Stimulated activated CD8-positive, alpha-beta memory T cell treated with anti-CD3 and anti-CD28 coated beads, Interleukin-4, amount 100 ng/mL, for 1 hour (primary cell): ENCODE measurements at places on chromosomes 4 and X.

DNA sequence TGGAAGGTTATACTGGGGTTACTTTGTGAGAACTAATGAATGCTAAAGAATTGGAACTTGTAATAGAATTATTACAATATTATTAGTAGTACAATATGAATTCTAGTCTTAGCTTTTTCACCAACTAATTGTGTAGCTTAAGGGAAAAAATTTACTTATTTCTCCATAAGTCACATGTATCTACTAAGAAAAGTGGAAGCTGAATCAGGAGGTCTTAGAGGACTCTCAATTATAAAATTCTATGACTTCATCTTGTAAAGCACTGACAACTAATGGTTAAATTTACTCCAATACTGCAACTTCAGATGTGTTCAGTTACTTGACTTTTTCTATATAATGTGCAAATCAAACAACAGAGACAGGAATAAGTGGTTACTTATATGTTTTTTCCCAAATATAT, 899 bp upstream of the TMPRSS11D start:
- no peak for DNase-seq

DNA sequence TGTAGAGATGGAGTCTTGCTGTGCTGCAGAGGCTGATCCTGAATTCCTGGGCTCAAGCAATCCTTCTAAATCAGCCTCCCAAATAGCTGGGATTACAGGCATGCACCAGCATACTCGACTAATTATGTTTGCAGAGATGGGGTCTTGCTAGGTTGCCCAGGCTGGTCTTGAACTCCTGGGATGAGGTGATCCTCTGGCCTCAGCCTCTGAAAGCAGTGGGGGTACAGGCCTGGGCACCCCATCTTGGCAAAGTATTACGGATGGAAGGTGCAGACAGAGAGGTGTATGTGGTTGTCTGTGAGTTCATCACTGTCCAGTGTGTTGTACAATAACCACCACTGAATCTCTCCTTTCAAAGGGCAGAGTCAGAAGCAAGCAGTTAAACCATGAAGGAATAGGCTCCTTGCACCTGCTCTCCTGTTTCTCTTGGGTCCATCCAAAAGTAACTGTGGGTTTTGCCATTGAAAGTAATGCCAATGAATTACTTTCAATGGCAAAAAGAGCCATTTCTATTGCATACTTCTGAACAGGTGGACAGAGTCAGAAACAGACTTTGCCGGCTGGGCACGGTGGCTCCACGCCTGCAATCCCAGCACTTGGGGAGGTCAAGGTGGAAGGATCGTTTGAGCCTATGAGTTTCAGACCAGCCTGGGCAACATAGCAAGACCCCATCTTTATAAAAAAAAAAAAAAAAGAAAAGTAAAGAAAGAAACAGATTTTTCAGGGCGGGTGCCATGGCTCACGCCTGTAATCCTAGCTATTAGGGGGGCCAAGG, 7.0 kb upstream of the AKAP17A start:
- DNase-seq: no peak

GRCh38 chr4:90254357-90254756, 127.2 kb downstream of the CCSER1 start:
- DNase-seq: no peak

- DNase-seq: no peak
Measured at GRCh38 chr4:67575232-67576058, 16.9 kb downstream of the STAP1 start.

- DNase-seq: no peak
Measured at GRCh38 chr4:143313521-143313920, 23.2 kb upstream of the GAB1 start.

DNA sequence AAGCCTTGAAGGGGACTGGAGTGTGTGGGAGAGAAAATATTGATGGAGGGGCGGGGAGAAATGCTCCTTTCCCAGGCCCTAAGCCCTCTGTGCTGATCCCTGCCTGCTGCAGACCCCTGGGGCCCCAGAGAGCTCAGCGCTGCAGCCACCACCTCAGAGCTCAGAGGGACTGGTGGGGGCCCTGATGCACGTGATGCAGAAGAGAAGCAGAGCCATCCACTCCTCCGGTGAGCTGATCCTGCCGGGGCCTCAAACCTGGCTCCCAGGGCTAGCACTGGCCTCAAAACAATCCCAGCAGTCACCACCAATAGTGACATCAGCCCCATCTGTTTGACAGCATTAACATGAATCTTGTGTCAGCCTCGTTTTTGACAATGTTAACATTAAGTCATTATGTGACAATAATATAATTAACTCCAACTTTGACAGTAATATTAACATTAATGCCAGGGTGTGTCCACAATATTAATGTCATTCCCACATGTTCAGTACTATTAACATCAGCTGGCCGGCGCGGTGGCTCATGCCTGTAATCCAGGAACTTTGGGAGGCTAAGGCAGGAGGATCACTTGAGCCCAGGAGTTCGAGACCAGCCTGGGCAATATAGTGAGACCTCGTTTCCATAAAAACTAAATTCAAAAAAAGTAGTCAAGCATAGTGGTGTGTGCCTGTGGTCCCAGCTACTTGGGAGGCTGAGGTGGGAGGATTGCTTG, 5.8 kb downstream of the WAS start:
- no peak for DNase-seq

- DNase-seq: no peak
Measured at GRCh38 chrX:129750971-129751370, 12.2 kb downstream of the XPNPEP2 start.

GRCh38 chr4:127759228-127759820, 22.8 kb upstream of the HSPA4L start:
- no peak for DNase-seq

DNA sequence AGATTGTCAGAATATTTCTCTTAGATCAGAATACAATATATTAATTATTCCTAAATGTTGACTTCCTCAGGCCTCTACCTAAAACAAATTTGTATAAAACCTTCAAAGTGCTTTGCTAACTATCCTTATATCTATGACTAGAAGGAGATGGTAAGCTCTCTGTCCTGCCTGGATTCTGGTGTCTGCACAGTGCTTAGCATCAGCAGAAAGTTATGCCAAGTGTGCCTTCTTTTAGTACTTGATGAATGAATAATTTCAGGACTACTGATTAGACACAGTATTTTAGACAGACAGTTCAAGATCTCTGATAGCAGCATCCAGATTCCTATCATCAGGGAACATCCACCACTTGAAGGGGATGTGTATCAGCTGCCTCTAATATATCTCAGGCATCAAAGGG, 242.4 kb upstream of the TLL1 start:
- no peak for DNase-seq

GRCh38 chr4:183321516-183321915, 710 bp downstream of the CLDN24 start:
- no peak for DNase-seq

DNA sequence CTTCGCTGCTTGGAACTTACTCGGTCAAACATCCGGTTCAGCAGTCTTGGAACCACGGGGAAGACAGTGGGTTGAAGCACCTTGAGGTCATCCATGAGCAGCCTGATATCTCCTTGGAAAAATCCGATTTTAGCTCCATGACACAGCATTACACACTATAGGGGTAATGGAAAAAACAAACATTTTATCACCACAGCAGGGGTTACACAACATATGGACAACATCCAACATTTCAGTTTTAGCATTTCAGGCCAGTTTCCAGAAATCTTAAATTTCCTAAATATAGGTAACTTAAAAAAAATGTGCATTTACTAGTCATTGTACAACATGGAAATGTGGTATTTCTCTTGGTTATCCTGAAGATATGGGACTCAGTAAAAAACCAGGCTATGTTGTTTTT, 34.4 kb upstream of the CENPU start:
- no peak for DNase-seq

GRCh38 chr4:94240384-94240783, 32.7 kb downstream of the SMARCAD1 start:
- DNase-seq: no peak

DNA sequence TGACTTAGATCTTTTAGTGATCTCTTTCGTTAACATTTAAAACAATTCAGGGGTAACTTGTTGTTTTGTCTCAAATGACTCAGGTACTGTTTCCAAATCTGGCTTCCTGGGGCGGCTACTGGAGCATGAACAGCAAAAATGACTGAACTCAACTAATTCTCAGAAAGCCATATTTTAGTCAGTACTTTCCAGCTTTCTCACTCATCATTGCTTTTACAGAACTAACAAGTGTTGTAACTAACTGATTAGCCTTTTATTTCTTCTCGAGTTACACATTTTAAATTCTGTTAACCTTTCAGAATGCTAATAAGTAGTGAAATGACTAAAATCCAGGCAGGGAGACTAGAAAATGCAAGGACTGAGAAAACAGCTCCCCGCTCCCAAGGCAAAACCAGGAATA, 55.3 kb downstream of the JADE3 start:
- DNase-seq: no peak

DNA sequence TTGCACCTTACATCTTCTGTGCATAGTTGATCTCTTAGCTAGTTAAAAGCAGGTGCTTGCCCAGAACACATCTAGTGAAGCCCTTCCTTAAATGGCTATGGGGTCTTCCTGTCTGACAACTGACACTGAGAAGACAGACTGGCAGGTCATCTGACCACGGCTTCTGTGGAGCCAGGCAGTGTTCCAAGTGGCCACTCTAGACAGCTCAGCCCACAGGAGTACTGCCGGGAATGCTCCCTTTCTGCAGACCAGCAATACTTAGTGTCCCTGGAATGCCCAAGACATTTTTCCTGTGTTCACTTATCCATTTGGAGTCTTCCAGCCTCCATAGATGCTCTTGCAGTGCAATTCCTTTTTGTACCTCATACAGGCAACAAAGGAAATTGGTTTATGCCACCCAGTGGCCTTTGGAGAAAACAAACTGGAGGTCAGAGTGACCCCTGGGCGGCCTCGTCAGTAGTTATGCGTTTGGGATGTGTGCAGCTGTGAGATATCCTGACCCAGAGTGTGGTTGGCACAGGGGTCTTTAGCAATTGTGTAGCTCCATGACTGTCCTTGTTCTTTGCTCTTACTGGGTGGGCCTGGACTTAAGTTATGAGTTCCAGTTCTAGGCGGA, 335.5 kb downstream of the ARHGAP10 start:
- DNase-seq: no peak

- peak; percentile 31 for DNase-seq
Measured at GRCh38 chrX:131816551-131817136, 206.5 kb upstream of the STK26 start.
